ENCODE measurements at places on chromosomes 12 and 14.

- DNase-seq: no peak
These were observed 432 bp downstream of the C14orf93 start for GRCh38 chr14:23009483-23009938.

GRCh38 chr14:95770777-95771176, 56.9 kb upstream of the TCL1A start:
- no peak for DNase-seq

- no peak for DNase-seq
These were observed 196.7 kb downstream of the ALX1 start for GRCh38 chr12:85476756-85477155.

GRCh38 chr14:105859717-105860614, 333.6 kb downstream of the TMEM121 start:
- DNase-seq: no peak

DNA sequence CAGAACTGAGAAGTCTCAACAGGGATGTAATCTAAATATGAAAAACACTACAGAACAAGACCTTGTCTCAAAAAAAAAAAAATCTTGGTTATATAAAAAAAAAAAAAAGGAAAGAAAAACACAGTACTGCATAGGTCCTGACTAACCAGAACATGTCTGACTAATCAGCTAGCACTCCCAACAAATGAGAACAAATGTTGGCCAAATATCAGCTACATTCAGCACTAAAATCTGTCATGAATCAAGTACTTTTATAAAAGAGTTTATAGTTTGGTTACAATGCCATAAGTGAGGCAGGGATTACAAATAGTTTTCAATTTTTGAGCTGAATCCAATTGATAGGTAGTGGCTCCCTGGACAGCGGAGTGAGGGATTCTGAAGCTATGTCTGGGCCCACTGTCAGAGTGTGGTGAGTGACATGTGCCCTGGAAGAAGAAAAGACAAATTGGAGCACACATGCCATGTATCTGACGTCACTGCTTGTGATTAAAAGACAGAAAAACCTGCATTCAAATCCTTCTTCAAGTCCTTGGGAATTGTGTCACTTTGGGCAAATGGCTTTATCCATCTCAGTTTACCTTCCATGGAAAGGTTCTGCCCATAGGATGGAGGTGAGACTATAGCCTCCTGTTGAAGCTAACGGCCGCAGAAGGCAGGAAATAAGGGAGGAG, 5.6 kb upstream of the FAM234B start:
- DNase-seq: peak; percentile 80

DNA sequence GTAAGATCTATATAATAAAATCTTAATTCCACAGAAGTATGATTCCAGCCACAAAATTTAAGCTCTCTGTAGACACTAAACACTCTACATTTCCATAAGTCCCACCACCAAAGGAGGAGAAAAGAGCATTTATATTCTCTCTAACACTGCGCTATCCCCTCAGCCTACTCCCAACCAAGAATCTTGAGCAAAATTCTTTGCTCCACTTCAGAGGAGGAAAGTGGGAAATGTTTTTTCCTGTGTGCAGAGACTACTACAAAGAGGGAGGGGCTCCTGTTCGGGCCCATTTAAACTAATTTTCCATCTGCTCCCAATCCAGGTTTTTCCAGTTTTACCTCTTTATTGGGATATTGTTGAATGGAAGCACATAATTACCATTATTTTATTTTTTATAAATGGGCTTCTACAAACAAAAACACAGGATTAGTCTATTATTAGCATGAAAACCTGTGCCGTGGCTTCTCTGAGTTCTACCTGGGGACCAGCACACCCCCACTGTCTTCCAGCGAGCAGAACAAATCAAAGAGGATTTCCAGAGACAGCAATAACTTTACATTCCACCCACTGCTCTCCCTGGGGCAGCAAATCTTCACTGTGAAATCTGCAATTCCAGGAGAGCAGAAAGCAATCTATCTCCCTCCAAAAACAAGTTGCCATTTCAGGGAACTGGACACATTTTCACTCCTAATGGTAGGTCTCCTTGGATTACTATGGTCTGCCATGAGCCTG, 174.0 kb downstream of the DAD1 start:
- DNase-seq: no peak

- no peak for DNase-seq
These were observed 8.1 kb downstream of the OR10G2 start for GRCh38 chr14:21626491-21627230.

- DNase-seq: peak; percentile 81
These were observed 65.4 kb downstream of the TAOK3 start for GRCh38 chr12:118307069-118307954.

GRCh38 chr12:111409780-111410430, 4.2 kb downstream of the SH2B3 start:
- peak; percentile 80 for DNase-seq

- DNase-seq: no peak
These were observed 5.5 kb upstream of the GAS2L3 start for GRCh38 chr12:100567945-100568344.

- DNase-seq: no peak
These were observed 58.3 kb downstream of the ATP2A2 start for GRCh38 chr12:110339184-110339952.
